ENCODE measurements at places on chromosomes 4 and X.

GRCh38 chr4:77001907-77002306 lies 52.4 kb downstream of the SEPTIN11 start:
- DNase-seq = no peak

- DNase-seq = no peak
Observed at GRCh38 chr4:74228691-74229640, 71.0 kb downstream of the MTHFD2L start.

- no peak for DNase-seq
Observed at GRCh38 chr4:42237451-42237850, 85.0 kb upstream of the BEND4 start.

DNA sequence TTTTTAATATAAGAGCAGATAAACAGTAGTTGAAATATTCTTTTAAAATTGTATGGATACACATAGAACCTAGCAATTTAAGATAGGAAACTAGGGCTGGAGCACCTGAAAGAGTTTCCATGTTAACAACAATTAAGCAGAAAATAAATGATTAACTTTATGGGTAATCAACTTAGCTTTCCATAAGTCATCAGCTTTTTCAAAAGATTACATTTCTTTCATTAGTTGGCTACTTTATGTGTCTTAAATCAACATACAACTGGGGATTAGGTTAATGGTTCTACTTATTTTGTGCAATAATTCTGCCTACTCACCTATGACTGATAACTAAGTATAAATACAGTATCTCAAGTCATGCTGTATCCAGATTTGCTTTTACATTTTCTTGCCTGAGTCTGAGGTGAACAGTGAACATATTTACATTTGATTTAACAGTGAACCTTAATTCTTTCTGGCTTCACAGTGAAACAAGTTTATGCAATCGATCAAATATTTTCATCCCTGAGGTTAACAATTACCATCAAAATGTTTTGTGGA lies at the start of gene ANXA10:
TSS of gene ANXA10 (plus strand) at position 362 of the 537 bp plus-strand sequence. CDS start at position 526, 164 bp downstream.
- DNase-seq = no peak

GRCh38 chrX:4764888-4765287 lies 1051.4 kb upstream of the PRKX start:
- DNase-seq = no peak

- DNase-seq = no peak
Observed at GRCh38 chr4:76585272-76585671, 150.2 kb downstream of the SHROOM3 start.

DNA sequence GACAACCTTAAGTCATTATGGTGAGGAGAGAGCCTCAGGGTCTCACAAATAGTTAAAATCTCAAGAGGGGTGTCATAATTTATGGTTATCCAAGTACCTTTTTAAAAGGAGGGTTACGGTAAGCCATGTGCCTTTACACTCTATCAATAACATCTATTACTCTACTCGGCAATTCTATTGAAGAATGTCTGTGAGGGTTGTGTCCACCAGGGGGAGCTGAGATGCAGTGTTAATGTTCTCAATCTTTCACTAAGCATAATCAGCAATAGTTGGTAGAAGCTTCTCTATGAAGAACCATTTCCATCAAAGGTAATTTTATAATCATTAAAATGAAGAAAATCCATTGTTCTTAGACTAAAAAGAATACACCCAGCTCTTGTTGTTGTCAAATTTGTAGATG lies 457.4 kb downstream of the CENPC start:
- DNase-seq = no peak
